Dermis blood vessel endothelial cell (primary cell): ENCODE measurements at places on chromosomes 12 and 14.

GRCh38 chr12:6078398-6079096, 45.9 kb downstream of the VWF start:
- no peak for DNase-seq

- DNase-seq: no peak
Observed at GRCh38 chr14:76274324-76274723, 101.6 kb upstream of the ESRRB start.

DNA sequence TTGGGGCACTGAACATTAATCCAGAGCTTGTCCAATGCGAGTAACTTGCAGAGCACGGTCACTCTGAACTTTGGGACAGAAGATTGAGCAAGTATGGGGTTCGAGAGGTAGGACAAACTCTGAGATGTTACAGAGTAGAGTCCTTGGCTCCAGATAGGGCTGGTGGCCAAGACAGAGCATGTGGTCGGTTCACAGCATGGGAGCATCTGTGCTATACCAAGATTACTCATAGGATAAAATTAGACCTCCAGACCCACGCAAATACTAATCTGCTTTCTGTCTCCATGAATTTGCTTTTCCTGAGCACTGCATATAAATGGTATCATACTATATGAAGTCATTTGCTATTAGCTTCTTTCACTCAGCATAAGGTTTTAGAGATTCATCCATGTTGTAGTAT, 93.4 kb upstream of the TBX5 start:
- DNase-seq: no peak

DNA sequence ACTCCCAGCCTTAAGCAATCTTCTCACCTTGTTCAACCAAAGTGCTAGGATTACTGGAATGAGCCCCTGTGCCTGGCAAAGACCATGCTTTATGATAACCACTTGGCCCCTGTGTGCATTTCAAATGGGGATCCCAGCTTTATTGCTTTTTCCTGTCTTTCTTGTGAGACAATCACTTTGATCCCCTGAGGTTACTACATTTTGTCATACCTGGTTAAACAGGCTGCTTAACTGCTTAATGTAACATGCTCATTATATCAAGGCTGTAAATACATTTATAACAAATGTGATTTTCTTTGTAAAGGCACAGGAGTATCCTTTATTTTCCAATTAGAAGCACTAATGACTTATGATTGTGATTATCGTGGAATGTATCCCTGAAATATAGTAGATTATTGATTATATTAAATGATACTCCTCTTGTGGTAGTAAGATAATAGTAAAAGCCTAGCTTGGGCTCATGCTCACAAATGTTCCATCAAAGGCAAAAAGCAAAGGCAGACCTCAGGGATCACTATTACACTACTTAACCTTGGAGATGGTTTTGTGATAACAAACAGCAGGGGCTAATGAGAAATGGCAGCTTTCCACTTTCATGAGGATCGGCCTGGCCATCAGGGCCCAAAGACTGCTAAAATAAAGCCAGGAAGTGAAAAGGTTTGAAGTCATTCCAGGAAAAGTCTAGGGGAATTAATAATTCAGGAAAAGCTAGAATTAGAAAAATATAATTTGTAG, 290.8 kb upstream of the MDGA2 start:
- no peak for DNase-seq

GRCh38 chr12:55673638-55674037, 34.1 kb downstream of the ITGA7 start:
- no peak for DNase-seq

- no peak for DNase-seq
Observed at GRCh38 chr12:65414526-65414925, 136.0 kb downstream of the MSRB3 start.

DNA sequence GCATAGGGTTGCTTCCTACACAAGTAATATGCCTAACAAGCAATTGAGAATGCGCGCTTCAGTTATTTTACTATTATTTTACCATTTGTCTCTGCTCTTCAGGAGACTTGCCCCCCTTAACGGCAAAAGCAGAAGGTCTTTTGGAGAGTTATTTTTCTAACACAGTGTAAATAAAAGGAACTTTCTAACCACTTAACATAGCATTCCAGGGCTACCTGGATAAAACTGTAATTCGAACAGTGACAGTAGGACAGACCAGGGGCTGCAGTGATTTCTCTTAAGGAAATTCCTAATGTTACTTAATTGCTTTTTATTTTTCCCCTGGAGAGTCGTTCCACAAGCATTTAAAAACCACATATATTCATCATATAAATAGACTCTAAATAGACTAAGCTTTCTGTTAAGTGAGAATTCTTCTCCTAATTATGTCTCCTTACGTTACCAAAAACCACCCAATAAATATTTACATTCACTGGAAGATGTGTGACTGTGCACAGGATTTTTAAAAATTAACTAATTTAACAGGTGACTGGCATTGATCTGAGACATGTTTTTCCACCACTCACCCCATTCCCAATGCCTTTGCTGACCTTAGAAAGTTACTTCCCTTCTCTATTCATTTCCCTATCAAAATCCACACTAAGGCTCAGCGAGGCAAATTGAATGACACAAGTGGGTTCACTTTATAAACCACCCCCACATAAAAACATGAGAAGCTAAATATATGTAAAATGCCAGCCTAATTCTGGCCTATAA, 72.4 kb downstream of the RNF34 start:
- DNase-seq: no peak

- DNase-seq: no peak
Observed at GRCh38 chr12:88889326-88890110, 309.2 kb upstream of the KITLG start.

DNA sequence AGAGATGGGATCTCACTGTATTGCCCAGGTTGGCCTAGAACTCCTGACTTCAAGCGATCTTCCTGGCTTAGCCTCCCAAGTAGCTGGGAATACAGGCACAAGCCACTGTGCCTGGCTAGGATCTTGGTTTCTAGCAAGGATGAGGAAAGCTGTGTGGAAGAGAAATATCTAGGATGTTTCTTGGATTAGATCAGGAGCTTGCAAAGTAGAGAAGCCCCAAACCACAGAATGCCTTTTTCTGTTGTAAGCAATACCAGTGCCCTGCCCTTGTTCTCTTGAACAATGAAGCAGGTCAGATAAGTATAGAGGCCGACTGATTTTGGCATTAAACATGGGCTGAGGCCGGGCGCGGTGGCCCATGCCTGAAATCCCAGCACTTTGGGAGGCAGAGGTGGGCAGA, 44.3 kb upstream of the STRN3 start:
- DNase-seq: no peak

DNA sequence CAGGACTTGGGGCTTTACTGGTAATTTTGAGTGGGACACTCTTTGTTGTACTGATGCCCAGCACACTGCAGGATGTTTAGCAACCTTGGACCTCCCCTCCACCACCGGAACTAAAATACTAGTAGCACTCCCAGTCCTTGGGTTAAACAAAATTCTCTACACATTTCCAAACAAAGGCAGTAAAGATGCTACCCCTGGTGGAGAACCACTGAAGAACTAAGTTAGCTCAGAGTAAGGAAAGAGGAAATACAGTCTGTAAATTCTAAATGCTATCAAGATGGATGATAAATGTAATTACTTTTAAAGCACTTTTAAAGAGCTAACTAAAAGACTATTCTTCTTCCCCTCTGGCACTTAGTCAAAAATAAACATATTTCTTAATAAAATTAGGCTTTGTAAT, 64.1 kb downstream of the LRP6 start:
- no peak for DNase-seq

DNA sequence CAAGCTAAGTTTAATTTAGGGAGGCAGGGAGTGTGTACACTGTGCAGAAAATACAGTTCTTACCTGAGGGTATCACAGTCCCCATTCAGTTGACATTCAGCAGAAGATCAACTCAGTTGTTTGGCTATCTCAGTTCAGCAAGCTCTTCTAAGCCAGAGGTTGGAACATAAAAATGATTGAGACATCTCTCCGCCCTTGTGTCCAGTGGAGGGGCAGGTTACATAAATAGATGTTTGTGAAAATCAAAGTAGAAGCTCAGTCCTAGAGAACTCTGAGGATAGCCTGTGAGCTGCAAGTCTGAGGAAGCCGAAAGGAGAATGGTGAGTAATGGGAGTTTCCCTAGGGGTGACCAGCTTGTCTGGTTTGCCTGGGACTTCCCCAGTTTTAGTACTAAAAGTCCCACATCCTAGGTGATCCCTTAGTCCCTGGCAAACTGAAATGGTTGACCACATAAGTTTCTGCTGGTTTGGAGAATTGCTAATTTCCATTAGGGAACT, 251.4 kb upstream of the ATP2B1 start:
- peak; percentile 23 for DNase-seq

DNA sequence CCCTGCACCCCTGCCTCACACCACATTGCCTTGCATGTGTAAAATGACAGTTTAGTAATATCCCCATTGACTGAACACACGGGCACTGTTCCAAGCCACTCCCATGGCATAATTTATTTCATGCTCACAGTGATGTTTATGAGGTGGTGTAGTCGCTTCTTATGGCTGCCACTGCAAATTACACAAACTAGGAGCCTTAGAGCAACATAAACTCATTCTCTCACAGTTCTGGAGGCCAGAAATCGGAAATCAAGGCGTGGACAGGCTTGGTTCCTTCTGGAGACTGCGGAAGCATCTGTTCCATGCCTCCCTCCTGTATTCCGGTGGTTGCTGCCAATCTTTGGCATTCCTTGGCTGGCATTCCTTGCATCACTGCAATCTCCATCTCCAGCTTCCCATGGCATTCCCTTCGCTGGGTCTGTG, 97.3 kb downstream of the RIN3 start:
- DNase-seq: peak; percentile 32

GRCh38 chr14:38053666-38054065, 154.0 kb upstream of the SSTR1 start:
- no peak for DNase-seq

DNA sequence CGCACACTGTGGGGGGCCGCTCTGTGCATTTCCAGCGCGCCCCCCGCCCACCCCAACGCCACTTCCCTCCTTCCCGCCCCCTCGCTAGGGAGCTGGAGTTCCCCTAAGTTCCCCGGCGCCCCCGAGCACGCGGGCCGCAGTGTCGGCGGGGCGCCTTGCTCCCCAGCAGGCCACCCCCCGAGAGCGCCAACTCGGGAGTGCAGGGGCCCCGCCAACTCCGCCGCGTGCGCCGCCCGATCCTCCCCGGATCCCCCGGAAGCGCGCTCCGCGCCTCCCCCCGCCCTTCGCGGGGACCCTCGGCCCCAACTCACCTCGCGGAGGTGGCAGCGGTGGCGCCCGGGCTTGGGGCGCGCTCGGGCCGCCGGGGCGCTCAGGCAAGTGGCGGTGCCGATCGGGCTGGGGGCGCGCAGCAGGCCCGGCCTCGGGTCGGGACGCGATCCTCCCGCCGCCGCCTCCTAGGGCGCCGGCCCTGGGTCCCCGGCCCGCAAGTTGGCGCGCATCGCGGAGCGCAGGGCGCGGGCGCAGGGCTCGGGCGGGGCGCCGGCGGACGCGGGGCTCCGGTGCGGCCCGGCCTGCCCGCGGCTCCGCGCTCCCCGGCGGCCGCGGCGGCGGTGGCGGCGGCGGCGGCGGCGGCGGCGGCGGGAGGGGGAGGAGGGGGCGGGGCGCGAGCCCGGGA, at the start of gene NCOR2:
Gene NCOR2 (minus strand): TSS at position 616 of the 676 bp plus-strand sequence. CDS start 72,361 bp downstream, outside the sequence.
- DNase-seq: no peak

DNA sequence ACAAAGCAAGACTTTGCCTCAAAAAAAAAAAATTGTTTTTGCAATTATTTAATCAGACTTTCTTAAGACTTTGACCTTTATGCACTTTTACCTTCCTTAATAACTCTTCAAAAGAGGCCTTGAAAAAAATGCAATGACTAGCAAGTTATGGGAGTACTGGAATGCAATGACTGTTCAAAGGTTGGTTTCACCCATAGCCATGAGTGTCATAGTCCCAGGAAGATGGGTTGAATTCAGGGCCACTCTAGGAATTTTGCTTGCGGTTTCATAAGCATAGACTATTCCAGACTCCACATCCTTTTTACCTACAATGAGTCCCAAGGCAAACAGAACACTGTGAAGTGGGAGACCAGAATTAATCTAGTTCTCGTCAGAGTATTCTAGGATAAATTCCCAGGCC, 29.4 kb upstream of the DENND5B start:
- DNase-seq: no peak

DNA sequence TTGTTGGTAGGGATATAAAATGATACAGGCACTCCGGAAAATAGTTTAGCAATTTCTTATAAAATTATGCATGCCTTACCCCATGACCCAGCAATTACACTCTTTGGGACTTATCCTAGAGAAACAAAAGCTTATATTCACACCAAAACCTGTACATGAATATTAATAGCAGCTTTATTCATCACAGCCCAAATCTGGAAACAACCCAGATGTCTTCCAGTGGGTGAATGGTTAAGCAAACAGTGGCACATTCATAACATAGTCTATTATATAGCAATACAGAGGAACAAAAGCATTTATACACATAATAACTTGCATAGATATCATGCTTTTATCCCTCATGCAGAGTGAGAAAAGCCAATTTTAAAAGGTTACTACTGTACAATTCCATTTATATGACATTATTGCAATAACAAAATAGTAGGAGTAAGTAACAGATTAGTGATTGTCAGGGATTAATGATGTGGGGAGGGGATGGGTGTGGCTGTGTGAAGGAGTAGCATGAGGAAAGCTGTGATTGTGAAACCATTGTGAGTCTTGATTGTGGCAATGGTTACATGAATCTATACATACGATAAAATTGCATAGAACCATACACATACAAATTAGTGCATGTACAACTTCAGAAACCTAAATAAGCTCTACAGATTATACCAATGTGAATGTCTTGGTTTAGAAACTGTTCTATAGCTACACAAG, 363.1 kb upstream of the OR4E1 start:
- DNase-seq: no peak

- no peak for DNase-seq
Observed at GRCh38 chr14:73576391-73576790, 7.4 kb downstream of the ACOT2 start.
